Erythroblast (primary cell): ENCODE measurements at places on chromosomes 1 and 21.

DNA sequence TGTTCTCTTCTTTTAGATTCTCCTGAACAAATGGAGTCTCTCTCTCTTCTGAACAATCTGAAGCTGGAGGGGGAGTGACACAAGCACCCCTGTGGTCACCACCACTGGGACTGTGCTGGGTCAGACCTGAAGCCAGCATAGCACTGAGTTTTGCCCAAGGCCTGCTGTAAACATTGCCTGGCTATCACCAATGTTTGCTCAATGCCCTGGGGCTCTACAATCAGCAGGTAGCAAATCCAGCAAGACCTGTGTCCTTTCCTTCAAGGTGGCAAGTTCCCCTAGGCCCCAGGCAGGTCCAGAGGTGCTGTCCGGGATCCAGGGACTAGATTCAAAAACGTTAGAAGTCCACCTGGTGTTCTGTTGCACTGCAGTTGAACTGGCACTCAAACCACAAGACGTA, 282.8 kb upstream of the PROX1 start:
- no peak for DNase-seq

DNA sequence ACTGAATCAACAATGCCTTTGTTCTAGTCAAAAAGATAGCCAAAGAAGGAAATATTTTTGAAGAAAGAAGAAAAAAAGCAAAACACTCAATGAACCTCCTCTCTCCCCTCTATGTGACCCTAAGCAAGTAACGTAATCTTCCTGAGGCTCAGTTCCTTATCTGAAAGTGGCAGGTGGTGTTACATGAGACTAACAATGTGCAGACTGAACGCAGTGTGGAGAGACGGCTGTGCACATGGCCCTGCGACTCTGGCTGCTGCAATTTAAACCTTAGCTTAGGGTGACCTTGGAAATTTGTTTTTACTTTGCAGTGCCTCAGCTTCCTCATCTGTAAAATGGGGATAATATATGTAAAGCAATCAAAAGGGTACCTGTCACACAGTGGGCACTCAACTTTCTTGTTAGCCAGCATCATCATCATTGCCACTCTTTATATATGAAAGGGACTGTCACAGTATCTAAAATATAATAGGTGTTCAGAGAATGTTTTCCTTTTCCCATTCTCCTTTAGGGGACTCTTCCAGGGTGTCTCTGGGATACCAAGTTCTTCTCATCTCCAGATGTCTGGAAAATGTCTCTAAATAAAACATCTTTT, 100.1 kb upstream of the JUN start:
- peak; percentile 93 for DNase-seq

GRCh38 chr1:36881541-36881940, 152.8 kb downstream of the GRIK3 start:
- DNase-seq, result no peak

DNA sequence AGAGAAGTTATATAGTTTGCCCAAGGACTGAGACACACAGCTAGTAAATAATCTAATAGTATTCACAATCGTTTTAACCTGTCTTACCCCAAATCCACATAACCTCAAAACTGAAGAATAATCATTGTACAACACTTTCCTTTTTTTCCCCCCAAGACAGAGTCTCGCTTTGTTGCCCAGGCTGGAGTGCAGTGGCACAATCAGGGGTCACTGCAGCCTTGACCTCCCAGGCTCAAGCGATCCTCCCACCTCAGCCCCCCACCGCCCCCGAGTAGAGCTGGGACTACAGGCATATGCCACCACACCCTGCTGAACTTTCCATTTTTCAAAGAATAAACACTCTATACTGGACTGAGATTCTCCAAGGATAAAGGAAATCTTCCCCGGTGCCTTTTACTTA, 28.7 kb upstream of the NBL1 start:
- no peak for DNase-seq

- no peak for DNase-seq
These were observed 50.4 kb upstream of the CXADR start for GRCh38 chr21:17462276-17462981.

GRCh38 chr21:34201481-34201858, 128.1 kb downstream of the MRPS6 start:
- DNase-seq, result no peak

DNA sequence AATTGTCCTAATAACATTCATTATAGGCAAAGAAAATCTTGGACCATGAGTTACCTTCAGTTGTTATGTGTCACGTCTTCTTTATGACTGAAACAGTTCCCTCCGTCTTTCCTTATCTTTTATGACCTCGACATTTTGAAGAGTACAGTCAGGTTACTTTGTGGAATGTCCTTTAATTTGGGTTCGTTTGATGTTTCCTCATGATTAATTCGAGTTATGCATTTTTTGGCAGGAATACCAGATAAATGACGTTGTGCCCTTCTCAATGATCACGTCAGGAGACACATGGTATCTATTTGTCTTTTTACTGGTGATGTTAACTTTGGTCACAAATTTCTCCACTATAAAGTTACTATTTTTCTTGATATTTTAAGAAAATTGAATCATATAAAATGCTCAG, 17.3 kb upstream of the KLF17 start:
- DNase-seq, result no peak

- DNase-seq, result no peak
These were observed 176.3 kb downstream of the DENND1B start for GRCh38 chr1:197598935-197599334.

DNA sequence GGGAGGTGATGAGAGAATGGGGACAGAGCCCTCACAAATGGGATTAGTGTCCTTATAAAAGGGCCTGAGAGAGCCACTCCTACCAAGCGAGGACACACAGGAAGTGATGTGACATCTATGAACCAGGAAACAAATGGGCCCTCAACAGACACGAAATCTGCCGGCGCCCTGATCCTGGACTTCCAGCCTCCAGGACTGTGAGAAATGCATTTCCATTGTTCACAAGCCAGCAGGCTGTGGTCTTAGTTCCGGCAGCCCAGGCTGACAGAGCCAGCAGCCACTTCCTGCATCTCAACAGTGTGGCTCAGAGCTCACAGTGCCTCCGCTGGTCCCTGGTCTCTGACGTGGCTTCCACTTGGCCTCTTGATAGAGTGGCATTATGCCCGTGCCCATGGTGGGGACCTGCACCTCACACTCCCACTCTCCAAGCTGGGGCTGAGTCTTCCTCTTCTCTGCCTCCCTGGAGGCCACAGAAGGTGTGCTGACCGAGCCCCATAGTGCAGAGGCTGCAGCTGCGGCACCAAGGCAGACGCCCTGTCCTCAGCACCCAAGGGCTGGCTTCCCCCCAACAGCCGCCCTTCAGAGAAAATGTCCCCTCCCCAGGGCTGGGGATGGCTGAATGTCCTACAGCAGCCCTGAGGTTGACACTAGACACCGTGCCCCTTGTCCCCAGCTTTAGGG, 44.9 kb downstream of the ACOT7 start:
- no peak for DNase-seq

DNA sequence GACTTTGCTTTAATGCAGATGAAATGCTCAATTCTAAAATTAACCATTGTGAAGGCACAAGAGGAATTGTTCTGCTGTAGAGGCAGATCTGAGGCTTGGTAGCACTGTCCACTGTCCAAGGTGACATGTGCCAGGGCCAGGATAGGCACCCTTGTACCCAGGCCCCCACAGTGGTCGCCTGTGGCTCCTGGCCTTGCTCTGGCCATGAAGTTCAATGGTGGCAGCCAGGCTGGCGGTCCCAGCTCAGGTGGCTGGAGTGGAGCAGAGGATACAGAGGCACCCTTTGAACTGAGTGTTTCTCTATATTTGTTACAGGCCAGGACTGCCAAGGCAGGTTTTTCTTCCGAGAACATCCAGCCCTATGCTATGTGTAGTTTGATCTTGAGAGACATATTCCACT, 102.6 kb downstream of the PTGS2 start:
- no peak for DNase-seq

GRCh38 chr1:167197236-167197635, 23.4 kb upstream of the POU2F1 start:
- DNase-seq, result no peak

DNA sequence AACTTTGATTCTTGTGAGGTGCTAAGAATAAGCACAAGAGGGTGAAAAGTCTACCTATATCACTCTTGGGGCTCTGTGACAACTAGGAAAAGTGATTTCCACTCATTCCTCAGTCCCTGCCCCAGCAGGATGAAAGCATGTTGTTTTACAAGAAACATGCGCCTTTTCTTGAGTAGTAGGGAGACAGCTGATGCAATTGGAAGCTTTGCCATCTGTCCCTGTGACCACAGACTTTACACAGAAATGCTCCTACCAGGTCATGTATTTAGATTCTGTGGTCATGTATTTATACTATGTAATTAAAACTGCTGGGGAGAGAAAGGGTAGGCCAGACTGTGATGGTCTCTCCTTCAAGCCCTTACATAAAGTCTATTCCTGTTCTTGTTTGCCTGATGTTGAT, 445.5 kb downstream of the PTPRC start:
- no peak for DNase-seq

DNA sequence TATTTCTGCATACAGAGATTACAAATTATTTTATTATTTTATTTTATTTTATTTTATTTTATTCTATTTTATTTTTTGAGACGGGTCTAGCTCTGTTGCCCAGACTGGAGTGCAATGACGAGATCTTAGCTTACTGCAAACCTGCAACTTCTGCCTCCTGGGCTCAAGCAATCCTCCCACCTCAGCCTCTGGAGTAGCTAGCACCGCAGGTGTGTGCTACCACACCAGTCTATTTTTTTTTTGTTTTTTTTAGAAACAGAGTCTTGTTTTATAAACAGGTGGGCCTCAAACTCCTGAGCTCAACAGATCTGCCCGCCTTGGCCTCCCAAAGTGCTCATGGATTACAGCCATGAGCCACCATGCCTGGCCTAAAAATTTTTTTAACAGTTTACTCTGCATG, 88.1 kb downstream of the PCP4 start:
- no peak for DNase-seq

DNA sequence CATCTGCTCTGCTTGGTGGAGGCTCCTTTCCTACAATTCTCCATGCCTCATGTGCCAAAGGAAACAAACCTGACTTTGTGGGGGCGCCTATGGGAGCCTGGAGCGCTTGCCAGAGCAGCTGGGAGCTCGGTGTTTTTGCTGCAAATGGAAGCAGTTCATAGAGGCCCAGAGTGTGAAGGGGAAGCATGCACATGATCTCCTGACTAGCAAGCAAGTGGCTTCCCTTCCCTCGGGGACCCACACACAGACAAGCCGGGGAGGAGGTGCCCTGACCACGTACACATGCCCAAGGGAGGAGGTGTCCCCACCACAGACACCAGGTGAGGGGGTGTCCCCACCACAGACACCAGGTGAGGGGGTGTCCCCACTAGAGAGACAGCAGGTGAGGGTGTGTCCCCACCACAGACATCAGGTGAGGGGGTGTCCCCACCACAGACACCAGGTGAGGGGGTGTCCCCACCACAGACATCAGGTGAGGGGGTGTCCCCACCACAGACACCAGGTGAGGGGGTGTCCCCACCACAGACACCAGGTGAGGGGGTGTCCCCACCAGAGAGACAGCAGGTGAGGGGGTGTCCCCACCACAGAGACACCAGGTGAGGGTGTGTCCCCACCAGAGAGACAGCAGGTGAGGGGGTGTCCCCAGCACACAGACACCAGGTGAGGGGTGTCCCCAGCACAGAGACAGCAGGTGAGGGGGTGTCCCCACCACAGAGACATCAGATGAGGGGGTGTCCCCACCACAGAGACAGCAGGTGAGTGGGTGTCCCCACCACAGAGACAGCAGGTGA, 106.8 kb downstream of the CRYAA start:
- DNase-seq, result no peak

DNA sequence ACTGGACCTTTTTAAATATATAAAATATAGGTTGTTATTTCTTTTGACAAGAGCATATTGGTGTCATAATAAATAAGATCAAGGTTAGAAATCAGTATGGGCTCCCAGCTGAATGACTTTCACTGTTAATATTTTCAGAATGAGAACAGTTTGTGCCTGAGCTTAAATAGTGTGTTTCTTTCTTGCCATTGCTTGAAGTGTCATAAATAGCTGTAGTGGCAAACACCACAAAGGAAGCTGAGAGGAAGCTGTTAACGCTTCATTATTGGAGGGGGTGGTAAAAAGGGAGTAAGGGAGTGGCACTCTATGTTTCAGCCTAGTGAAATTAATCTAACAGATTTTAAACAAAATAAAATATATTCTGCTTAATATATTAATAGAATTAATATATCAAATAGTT, 1089.8 kb upstream of the NCAM2 start:
- DNase-seq, result no peak

GRCh38 chr21:17539323-17539722, 26.5 kb downstream of the CXADR start:
- DNase-seq, result no peak

- no peak for DNase-seq
These were observed 248.4 kb downstream of the SIPA1L2 start for GRCh38 chr1:232381394-232382100.

DNA sequence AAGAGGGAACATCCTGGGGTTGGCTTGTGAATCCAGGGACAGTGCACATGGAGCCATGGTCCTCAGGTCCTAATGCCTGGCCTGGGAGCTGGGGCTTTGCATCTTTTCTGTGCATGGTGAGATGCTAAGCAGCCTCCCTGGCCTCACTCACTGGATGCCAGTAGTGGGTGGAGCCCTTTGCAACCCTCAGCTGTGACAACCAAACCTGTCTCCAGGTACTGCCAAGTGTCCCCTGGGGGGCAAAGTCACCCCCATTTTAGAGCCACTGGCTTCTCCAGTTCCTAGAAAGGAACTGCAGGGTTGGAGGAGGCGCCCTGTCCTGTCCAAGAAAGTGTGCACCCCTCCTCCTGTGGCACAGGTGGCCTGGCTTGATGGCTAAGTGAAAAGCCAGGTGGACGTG, 44.6 kb upstream of the GRIK3 start:
- DNase-seq, result no peak

- no peak for DNase-seq
These were observed 24.7 kb upstream of the DMBX1 start for GRCh38 chr1:46464915-46465314.

- no peak for DNase-seq
These were observed 52.2 kb downstream of the SSBP3 start for GRCh38 chr1:54353959-54354358.

- no peak for DNase-seq
These were observed 59.4 kb downstream of the EPB41 start for GRCh38 chr1:28973596-28974421.

GRCh38 chr1:19035377-19036040, 79.0 kb upstream of the IFFO2 start:
- no peak for DNase-seq

DNA sequence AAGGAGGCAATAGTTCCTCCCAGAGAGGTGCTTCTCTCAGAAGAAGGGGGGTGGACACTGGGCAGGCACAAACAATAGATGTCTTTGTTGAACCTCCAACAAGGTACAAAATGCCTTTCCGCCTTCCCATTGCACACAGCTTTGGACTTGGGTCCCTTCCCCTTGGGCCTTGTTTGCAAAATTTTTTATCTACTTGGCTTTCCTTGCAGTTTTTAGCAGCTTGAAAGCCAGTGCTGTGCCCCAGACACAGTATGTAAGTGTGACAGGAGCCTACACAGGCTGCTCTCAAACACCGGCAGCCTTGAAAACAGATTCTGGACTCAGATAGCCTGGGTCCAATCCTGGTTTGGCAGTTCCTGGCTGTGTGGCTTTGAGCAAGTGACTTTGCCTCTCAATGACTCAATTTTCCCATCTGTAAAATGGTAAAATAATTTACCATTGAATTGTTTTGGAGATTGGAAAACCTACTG, 43.0 kb downstream of the ELAPOR1 start:
- DNase-seq, result no peak
